ENCODE measurements at places on chromosomes 11 and 22.
A peak's percentile ranks its signal among the peaks of the same experiment; 100 is the strongest.

DNA sequence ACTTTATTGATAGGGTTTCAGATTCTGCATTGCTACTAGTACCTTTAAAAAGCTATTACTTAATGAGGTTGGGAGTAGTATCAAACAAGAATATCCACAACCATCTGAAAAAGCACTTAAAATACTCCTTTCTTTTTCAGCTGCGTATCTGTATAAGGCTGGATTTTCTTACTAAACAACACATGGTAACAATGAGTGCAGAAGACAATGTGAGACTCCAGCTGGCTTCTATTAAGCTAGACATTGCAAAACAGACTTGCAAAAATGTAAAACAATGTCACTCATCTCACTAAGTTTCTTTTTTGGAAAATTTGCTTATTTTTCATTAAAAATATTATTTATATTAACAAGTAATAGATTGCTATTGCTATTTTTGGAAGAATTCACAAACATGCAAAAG is 132.6 kb downstream of the WNT11 start:
- no peak for DNase-seq

- DNase-seq, result no peak
Observed at GRCh38 chr11:113106507-113106906, 145.3 kb downstream of the NCAM1 start.

DNA sequence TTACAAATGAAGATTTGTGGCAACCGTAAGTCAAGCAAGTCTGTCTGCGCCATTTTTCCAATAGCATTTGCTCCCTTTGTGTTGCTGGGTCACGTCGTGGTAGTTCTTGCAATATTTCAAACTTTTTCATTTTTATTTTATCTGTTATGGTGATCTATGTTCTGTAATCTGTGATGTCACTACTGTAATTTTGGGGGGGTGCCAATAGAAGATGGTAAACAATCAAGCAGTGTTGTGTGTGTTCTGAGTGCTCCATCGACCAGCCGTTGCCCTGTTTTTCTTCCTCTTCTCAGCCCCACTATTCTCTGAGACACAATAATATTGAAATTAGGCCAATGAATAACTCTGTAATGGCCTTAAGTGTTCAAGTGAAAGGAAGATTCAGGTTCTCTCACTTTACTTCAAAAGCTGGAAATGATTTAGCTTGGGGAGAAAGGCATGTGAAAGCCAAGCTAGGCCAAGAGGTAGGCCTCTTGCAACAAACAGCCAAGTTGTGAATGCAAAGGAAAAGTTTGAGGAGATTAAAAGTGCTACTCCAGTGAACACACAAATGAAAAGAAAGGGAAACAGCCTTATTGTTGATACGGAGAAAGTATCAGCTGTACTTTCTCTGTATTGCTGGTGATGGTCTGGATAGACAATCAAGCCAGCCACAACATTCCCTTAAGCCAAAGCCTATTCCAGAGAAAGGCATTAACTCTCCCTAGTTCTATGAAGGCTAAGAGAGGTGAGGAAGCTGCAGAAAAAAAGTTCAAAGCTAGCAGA is 7.5 kb downstream of the ZC3H12C start:
- no peak for DNase-seq

DNA sequence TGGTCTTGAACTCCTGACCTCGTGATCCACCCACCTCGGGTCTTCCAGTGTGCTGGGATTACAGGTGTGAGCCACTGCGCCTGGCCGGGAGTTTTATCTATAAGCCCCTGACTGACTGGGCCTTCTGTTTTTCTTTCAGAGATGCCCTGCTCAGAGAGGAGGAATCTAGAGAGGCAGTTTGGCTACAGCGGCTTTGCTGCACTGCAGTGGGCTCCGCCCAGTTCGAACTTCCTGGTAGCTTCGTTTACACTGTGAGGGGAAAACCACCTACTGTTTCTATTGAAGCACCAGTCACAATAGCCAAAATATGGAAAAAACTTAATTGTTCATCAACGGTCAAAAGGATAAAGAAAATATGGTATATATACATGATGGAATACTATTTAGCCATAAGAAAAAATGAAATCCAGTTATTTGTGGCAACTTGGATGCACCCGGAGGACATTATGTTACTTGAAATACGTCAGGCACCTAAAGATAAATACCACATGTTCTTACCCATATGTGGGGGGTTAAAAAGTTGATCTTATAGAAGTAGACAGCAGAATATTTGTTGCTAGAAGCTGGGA is 31.9 kb upstream of the FAM181B start:
- DNase-seq, result peak; percentile 63

GRCh38 chr11:20739107-20739506 is 69.7 kb downstream of the NELL1 start:
- DNase-seq, result no peak

DNA sequence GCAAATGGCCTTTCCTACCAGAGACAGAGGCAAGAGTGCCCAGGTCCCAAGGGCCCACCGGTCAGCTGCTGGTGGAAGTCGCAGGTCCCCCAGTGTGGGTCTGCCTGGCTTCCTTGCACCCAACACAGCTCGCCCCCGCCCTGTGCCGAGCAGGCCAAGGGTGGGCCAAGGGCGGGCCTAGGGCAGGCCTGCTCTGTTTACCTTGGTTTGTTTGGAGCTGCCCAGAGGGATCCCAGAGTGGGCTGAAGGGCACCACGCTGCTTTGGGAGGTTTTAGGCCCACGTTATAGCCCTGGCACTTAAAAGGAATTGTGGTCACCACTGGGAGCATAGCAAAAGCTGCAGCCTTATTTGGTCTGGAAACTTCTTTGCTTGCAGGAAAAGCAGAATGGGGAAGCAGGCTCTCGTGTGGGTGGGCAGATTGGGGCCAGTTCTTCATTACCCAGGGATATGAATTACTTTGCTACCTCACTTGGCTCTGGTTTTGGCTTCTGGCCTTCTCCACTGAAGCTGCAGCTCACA is 38.0 kb downstream of the MRGPRD start:
- DNase-seq, result no peak

Data from activated naive CD4-positive, alpha-beta T cell treated with anti-CD3 and anti-CD28 coated beads for 36 hours (primary cell).